ENCODE measurements at places on chromosomes 5 and 9.

GRCh38 chr9:115226152-115226551 lies 108.2 kb upstream of the TNC start:
- no peak overlapping the region for H3K27ac ChIP-seq
- DNase-seq: no peak
- no peak overlapping the region for H3K4me3 ChIP-seq
- no peaks in the 10 kb centered on the region for H3K36me3 ChIP-seq

DNA sequence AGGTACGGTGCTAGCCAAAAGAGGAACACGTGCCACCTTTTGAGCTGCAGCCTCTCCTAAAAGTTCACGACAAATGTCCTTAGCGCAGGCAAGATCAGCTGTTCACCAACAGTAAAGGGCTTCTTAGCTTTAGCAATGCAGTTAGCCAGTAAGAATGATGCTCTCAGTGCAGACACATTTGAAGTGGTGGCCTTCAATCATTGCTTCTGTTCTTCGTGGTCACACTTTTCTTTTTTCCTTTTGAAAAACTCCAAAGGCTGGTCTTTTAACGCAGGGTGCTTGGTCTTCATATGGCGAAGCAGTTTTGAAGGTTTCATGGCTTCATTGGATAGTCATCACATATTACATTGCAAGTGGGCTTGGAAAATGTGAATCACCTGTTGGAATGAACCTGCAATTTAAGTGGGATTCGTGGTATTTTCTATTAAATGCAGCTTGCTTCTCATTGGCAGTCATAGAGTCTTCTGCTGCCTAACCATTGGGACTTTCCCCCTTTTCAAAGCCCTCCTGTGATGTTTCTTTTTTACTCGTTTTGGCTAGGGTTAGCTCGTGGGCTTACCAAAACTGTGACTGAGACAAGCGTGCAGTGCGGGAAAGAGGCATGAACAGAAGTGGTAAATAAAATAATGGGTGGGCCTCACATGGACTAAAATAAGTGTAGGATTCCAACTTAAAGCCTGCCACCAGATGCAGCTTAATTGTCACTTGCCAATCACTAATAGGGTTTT lies 100.9 kb downstream of the MRPL36 start:
- H3K4me1 ChIP-seq: peaks cover 25% of the 10 kb centered on the region
- no peaks in the 10 kb centered on the region for H3K36me3 ChIP-seq
- H3K27me3 ChIP-seq: peaks cover 12% of the 10 kb centered on the region
- no peak for DNase-seq

DNA sequence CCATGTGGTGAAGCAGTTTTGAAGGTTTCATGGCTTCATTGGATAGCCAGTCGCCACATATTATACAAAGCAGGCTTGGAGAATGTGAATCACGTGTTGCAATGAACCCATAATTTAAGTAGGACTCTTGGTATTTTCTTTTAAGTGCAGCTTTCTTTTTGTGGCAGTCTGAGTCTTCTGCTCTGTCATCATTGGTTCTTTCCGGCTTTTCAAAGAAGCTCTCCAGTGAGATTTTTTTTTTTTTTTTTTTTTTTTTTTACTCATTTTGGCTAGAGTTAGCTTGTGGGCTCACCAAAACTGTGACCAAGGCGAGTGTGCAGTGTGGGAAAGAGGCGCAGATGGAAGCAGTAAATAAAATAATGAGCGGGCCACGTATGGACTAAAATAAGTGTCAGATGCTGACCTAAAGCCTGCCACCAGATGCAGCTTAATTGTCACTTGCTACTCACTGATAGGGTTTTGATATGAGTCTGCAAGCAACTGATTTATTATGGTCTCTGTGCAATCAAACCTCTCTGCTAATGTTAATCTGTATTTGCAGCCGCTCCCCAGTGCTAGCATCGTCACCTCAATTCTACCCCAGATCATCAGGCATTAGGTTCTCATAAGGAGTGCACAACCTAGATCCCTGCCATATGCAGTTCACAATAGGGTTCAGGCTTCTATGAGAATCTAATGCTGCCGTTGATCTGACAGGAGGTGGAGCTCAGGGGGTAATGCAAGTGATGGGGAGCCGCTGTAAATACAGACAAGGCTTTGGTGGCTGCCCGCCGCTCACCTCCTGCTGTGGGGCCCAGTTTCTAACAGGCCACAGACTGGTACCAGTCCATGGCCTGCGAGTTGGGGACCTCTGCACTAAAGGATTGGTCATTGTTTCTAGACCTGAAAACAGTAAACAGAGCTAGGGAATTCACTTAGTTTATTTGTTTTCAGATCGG lies 45.5 kb upstream of the LARP1 start:
- H3K27me3 ChIP-seq: no peaks in the 10 kb centered on the region
- H3K4me1 ChIP-seq: peaks cover 8% of the 10 kb centered on the region
- H3K4me3 ChIP-seq: no peak overlapping the region
- no peaks in the 10 kb centered on the region for H3K36me3 ChIP-seq

- H3K27ac ChIP-seq: peak overlapping the region; percentile 73
- H3K4me3 ChIP-seq: peak overlapping the region; percentile 49
- DNase-seq: no peak
- H3K4me1 ChIP-seq: peaks cover 70% of the 10 kb centered on the region
Measured at GRCh38 chr5:10578869-10579268, 15.0 kb downstream of the ANKRD33B start.

DNA sequence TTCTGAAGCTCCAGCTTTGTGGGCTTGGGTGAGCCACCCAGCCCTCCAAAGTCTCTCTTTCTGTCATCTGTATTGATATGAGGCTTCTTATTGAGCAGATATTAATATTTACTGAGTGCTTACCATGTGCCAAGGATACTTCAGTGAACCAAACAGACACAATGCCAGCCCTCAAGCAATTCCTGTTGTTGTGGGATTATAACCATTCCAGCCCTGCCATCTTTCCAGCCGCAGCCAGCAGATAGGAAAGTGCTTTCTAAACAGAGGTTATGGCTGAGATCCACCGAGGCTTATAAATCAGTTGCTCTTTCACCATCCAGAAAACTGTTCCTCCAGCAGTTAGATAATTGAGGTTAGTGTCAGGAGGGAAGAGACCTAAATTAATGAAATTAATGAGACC lies 137.7 kb upstream of the ALDH1B1 start:
- no peak overlapping the region for H3K4me3 ChIP-seq
- no peaks in the 10 kb centered on the region for H3K36me3 ChIP-seq
- H3K4me1 ChIP-seq: no peaks in the 10 kb centered on the region
- DNase-seq: no peak
- H3K27ac ChIP-seq: no peak overlapping the region

- DNase-seq: no peak
- no peaks in the 10 kb centered on the region for H3K4me1 ChIP-seq
- H3K27me3 ChIP-seq: peaks cover 5% of the 10 kb centered on the region
- no peak overlapping the region for H3K27ac ChIP-seq
- H3K36me3 ChIP-seq: no peaks in the 10 kb centered on the region
Measured at GRCh38 chr5:127451096-127451495, 66.3 kb upstream of the PRRC1 start.
